Naive B cell (primary cell): ENCODE measurements at places on chromosomes 6 and 20.

GRCh38 chr6:22231616-22232015 lies 65.2 kb downstream of the PRL start:
- no peak for DNase-seq

- DNase-seq = no peak
These were observed 150.1 kb upstream of the RPS6KA2 start for GRCh38 chr6:166777096-166777630.

GRCh38 chr6:84371681-84372080 lies 144.2 kb upstream of the CEP162 start:
- DNase-seq = no peak

DNA sequence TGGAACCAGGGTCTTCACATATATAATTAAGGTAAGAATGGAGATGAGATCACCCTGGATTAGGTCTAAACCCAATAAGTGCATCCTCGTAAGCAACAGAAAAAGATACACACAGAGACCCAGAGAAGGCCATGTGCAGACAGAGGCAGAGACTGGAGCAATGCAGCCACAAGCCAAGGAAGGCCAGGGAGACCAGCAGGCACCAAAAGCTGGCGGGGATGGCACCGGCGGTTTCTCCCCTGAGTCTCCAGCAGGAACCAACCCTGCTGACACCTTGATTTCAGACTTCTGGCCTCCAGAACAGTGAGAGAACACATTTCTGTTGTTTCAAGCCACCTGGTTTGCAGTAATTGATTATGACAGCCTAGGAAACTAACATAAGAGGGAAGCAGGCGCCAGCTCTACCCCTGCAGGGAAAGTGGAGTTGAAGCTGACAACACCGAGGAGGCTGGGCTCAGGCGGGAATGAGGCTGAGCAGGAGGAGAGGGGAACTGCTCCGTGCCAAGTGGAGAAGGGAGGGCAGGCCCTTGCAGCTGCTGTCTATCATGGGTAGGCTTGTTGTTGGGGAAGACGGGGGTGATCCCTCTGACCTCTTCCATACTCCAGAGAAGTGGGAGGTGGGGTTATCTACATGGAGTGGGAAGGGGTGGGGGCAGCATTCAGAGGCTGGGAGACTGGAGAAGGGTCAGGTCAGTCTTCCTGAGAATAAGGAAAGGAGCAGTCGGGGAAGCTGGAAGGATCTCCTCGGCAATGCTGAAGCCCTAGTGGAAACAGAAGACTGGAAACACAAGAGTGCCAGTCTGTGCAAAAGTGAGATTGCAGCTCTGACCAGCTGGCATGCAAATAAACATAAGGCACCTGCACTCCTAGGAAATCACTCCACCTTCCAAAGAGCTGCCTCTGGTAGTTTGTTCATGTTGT lies 72.7 kb downstream of the NFATC2 start:
- DNase-seq = no peak

DNA sequence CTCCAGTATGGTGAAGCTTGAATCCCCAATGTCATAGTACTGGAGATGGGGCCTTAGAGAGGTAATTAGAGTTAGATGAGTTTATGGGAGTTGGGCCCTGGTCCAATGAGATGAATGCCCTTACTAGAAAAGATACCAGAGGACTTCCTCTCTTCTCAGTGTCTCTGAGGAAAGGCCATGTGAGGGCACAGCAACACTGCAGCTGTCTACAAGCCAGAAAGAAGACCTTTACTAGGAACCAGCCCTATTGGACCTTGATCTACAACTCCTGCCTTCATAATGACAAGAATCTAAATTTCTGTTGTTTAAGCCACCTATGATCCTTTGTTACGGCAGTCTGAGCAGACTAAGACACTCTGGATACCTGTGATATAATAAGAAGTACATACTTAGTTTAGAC lies 31.4 kb upstream of the AKAP7 start:
- no peak for DNase-seq

DNA sequence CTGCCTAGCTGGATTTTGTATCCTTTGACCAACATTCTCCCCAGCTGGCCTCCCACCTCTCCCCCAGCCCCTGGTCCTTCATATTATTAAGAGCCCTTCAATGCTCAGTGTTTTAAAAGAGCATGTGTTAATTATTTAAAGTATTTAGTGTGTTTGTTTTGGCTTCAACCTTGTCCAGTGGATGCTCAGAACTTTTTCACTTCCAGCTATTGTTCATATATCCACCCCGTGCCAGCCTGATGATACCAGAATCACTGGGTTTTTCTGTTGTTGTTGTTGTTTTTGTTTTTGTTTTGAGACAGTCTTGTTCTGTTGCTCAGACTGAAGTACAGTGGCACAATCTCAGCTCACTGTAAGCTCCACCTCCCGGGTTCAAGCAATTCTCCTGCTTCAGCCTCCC lies 30.4 kb upstream of the SNX9 start:
- DNase-seq = no peak

DNA sequence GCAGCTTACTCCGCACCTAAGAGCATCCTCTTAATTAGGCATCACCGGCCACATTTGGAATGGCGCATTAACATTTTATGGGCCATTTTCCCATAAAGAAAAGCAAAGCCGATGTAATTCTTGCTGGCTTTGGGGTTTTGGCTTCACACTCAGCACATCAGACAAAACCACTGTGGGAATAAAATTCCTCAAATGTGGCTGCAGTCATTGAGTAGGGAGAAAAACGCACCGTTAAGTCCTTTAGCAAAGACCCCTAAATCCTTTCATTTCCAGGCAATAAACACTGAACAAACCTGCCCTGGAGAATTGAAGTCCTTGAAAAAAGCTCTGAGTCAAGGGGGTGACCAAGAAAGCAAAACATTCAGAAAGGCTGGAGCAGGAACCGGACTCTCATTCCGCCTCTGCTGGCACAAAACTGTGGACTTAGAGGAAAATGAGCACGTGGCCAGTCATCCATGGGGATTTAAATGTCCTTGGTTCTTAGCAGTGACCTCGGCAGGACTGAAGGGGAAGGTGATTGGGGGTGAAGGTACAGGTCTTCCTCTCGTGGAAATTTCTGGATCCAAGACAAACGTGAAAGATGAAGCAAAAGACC lies 102.9 kb downstream of the CDH4 start:
- DNase-seq = no peak

GRCh38 chr6:106858653-106859092 lies 115.9 kb downstream of the CD24 start:
- no peak for DNase-seq

GRCh38 chr20:44848254-44849015 lies 37.1 kb upstream of the YWHAB start:
- no peak for DNase-seq

DNA sequence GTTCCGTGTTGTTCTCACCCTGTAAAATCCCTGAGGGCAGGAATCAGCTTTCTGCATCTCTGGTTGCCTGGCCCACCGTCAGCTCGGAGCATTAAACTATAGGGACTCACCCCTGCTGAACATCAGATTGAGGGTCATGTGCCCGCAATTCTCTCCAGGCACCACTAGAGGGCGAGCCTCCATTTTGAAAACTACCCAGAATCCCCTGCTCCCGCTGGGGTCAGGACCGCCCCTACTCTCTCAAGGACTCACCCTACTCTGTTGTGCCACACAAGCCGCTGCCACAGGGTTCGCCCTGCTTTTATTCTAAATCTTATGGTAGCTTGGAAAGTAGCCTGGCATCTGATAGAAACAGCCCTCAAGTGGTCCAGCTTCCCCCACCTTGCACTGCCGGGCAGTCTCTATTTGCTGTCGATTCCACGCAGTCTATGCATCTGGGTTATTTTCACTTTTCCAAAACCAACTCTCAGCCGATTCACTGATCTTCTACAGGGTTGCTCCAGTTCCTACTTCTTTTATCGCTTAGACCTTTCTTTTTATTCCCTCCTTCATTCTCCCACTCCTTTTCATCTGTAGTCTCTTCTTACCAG lies 244.1 kb upstream of the QKI start:
- DNase-seq = no peak

- DNase-seq = no peak
These were observed 37.1 kb upstream of the KCNK5 start for GRCh38 chr6:39266375-39266774.

DNA sequence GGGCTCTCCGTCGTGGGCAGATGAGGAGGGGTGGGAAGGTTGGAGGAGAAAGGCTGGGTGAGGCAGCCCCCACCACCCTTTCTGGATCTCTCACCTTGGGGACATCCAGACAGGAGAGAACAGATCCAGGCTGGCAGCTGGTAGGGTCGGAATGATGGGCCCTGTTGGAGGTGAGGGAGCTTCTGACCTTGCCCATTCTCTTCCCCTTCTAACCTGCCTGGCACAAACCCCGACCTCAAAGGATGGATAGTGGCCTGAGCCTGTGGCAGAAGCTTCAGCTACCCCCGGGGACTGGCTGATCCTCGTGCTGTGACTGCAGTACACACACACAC lies 6.0 kb upstream of the NPBWR2 start:
- no peak for DNase-seq

- DNase-seq = no peak
These were observed 63.5 kb downstream of the LYRM2 start for GRCh38 chr6:89574910-89575561.

GRCh38 chr6:147216915-147217314 lies 12.7 kb downstream of the STXBP5 start:
- no peak for DNase-seq

GRCh38 chr6:153334121-153334520 lies 203.0 kb upstream of the RGS17 start:
- DNase-seq = no peak

- no peak for DNase-seq
These were observed 99.2 kb upstream of the RPS6KA2 start for GRCh38 chr6:166726201-166726600.

- DNase-seq = no peak
These were observed 42.9 kb upstream of the MAP7 start for GRCh38 chr6:136592930-136593673.

GRCh38 chr6:154157706-154158105 lies 118.7 kb downstream of the OPRM1 start:
- no peak for DNase-seq

DNA sequence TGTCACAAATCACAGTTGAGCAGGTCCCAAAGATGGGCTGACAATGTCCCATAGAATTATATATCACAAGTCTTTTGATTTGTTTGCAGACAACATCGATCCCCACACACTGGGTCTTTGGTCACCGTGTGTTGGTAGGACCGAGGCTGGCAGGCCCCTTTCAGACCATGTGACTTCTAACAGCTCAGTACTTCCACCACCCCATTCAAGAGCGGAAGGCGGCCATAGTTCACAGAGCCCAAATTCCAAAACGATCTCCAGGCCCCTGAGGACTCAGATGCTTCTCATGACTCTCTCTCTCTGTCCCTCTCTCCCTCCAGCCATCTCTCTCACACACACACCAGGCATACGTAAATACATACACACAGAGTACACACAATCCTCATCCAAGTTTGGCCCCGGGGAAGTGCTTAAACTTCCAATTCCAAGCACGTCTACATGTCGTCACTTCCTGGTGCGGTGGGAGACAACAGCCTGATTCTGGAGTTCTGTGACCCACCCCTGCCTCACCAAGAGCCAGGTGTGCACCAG lies 155.9 kb upstream of the INSM1 start:
- no peak for DNase-seq

DNA sequence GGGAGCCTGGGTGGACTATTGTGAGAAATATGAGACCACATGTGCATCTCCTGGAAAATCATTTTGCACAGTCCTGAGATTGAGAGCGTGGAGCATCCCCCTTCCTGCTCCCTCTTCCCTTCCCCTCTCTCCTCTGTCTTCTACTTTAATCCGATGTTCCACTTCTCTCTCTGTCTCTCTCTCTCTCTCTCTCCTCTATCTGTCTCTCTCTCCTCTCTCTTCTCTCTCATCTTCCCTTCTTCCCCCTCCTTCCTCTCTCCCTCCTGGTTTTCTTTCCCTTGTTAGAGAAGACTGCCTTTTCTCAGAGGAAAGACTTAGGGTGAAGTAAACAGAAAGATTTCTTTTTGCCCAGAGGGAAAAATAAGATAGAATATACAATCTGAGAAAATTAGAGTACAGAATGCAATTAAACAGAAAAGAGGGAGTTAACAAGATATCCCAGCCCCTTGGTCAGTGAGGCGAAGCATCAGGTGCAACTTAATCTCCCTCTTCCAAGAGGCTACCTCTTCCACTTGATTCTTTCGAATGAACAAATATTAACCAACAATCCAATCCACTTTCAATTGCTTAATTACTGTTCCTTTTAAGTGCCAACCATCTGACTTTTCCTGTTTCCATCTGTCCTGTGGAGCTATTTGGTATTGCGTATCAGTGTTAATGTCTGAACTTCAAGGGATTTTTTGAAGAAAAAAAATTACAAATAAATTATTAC lies 14.6 kb downstream of the KHDC1 start:
- DNase-seq = no peak
